ENCODE measurements at places on chromosomes 7 and 10.

DNA sequence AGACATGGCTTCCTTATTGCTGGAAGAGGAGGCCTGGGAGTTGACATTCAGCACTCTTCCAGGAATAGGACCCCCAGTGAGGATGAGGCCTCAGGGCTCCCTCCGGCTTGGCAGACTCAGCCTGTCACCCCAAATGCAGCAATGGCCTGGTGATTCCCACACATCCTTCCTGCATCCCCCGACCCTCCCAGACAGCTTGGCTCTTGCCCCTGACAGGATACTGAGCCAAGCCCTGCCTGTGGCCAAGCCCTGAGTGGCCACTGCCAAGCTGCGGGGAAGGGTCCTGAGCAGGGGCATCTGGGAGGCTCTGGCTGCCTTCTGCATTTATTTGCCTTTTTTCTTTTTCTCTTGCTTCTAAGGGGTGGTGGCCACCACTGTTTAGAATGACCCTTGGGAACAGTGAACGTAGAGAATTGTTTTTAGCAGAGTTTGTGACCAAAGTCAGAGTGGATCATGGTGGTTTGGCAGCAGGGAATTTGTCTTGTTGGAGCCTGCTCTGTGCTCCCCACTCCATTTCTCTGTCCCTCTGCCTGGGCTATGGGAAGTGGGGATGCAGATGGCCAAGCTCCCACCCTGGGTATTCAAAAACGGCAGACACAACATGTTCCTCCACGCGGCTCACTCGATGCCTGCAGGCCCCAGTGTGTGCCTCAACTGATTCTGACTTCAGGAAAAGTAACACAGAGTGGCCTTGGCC, 4.3 kb downstream of the PGAM2 start:
- DNase-seq: no peak

GRCh38 chr7:37420946-37421695, 27.5 kb downstream of the ELMO1 start:
- DNase-seq: no peak

- DNase-seq: no peak
Observed at GRCh38 chr7:137519181-137519691, 175.7 kb upstream of the PTN start.

DNA sequence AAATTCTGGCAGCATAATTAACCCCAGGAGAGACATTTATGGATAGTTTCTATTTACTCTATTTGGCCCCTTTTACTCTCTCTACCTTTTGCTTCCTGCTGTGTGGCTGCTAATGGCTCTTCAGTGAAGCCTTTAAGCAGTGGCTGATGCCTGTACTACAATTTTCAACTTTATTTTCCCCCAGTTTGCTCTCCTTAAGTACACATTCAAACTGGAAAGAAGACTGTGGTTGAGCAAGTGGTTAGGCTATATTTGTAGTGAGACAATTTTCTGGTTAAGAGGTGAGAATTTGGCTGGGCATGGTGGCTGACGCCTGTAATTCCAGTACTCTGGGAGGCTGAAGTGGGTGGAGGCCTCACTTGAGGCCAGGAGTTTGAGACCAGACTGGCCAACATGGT, 8.5 kb upstream of the RSBN1L start:
- DNase-seq: no peak

DNA sequence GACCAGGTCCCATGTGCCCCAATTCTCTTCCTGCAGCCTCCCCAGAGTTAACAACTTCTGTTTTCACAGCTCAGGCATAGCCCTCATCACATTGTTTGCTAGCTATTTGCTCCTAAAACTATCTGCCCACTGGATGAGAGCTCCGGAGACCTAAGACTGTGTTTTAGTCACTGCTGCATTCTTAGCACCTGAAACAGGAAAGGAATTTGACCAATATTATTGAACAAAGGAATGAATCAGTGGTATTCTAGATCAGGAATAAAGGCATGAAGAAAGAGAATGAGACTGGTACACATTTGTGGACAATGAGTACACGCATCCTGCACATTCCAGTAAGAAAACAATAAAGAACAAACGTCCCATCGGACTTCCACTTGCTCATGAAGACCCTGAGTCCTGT, 54.8 kb downstream of the PPP1R17 start:
- DNase-seq: no peak

GRCh38 chr10:32104181-32104580, 48.0 kb upstream of the KIF5B start:
- DNase-seq: no peak

- no peak for DNase-seq
Observed at GRCh38 chr10:64040781-64041180, 519.6 kb downstream of the REEP3 start.

GRCh38 chr10:120530699-120531098, 73.7 kb downstream of the PLPP4 start:
- DNase-seq: no peak

GRCh38 chr7:110209884-110210283, 881.0 kb upstream of the LRRN3 start:
- no peak for DNase-seq

DNA sequence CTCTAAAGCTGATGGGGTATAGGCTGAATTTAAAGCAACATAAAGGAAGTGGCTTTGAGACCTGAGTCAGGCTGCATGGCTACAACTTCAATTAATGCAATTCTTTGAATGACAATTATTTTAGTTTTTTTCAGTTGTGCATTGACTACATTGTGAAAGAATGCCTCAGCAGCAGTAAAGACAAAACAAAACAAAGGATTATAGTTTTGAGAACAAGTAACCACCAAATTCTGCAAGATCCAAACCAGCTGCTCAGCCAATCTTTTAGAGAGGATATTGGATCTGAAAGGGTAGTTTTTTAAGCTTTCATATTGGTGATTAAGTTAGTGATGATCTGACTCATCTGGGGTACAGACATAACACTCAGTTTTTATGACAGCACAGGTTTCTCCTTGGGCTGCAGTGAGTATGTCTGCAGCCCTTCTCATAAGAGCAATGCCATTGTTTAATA, 40.6 kb upstream of the ABCA13 start:
- DNase-seq: no peak

- peak; percentile 10 for DNase-seq
Observed at GRCh38 chr7:75617634-75618234, 121.0 kb downstream of the HIP1 start.

- no peak for DNase-seq
Observed at GRCh38 chr7:47704936-47705335, 123.0 kb upstream of the TNS3 start.

- DNase-seq: no peak
Observed at GRCh38 chr10:131851346-131851745, 49.5 kb upstream of the PPP2R2D start.

DNA sequence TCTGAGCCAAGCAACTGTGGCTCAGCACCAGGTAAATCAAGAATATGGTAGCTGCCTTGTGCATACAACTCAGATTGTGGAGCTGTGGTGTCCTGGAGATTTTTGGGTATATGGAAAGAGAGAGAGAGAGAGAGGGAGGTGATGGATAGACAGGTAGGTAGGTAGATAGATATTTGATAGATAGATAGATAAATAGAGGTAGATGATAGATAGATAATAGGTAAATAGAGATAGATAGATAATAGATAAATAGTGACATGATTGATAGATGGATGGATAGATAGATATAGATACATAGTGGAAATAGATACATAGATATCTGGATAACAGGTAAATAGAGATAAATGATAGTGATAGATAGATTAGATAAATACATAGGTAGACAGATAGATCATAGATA, 206.3 kb downstream of the KLF6 start:
- DNase-seq: no peak

DNA sequence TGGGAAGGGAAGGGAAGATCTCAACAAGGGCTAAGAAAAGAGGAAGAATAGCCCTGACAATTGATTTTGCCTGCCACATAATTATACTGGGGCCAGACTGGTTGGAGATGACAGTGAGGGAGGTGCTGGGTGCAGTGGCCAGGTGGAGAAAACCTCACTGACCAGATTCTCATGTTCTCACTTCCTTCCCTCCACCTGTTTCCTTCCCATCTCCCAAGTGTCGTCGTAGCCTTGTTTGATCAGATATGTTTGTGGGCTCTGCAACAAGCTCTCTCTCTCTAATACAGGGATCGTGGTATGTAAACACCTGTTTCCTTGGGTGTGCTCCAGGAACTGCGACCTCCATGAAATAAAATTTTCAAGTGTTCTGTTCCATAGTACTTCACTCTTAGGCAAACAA, 60.2 kb downstream of the VCL start:
- no peak for DNase-seq

GRCh38 chr7:31437250-31437865, 76.5 kb upstream of the ITPRID1 start:
- no peak for DNase-seq

DNA sequence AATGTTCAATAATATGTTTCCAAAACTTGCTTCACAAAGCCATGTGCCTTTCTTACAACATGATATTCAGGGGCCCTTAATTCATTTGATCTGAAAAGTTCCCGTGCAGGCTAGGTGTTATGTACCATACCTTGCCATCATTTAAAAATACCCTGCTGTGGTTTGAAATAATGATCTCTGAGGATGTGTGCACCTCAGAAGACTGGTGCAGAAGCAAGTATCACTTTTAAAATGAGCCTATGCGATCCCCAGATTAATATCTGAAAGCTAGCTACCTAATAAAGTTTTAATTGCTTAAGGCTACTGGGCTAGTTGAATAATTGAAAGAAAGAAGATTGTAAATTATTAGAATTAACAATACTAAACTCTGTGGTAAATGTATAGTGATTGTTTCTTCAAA, 262.4 kb downstream of the CDK14 start:
- no peak for DNase-seq

DNA sequence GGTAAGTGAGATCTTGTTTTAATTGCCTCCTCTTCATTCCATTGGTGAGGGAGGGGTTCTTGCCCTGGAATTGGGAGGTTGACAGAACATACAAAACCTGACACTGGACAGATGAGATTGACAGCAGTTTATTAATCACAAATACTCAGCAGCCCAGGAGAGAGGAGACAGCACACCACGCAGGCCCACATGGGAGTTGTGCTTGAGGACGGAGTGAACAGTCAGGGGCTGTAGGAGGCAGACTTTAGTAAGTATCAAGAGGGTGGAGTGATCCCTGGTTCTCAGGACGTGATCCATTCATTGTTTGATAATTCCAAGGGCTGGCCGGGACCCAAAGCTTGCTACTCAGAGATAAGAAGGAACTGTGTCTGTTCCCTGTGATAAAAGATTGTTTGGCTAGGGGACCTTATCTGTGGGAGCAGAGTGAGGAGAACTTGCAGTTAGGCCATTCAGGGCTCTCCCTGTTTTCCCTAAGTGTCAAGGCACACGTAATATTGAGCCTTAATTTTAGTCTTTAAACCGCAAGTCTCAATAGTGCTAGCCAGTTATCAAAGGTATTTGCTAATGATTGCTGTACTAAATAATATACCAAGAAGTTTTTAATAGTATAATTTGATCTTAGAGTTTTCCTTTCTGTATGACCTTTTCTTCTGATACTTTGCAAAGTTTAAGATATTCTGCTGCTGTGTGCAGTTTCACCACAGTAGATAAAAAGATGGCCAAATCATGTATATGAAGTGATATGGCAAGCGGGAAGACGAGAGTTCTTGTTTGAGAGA, 14.5 kb downstream of the CAPZA2 start:
- DNase-seq: no peak

DNA sequence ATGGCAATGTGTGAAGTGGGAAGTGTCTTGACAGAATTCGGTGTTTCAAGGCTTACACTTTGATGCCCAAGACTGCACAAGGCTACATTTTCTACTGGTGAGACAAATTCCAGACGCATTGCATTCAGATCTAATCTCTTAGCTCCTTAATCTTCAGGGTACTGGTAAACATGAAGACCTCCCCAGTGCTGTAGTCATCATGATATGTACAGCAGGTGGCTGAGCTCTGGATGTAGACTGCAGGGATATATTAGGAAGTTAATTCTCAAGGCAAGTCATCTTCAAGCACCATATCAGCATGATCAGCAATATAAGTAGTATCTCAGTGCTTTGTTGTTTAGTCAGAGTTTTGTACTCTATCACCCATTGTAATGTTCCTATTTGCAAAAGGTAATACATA, 61.8 kb downstream of the IKZF1 start:
- DNase-seq: no peak

DNA sequence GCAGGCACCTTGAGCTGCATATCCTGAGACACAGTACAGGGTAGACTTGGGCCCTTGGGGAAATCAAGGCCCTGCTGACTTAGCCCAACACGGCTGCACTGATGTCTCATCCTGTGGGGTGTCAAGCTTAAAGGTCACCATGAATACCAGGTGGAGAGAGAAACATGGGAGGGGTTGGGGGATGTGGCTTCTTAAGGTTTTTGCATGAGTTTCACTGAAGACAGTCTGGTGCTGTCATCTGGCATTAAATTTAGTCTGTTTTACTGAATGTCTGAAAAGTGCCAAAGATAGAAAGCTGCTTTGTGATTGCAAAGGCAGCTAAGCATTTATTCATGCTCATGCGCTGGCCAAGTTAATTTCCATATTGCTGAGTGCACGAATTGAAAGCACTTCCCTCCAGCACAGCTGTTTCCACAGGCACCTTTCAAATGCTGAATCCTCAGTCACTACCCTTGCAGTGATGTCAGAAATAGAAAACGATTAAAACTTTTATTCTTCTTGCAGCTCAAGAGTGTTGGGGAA, 102.1 kb downstream of the OSBPL3 start:
- no peak for DNase-seq

DNA sequence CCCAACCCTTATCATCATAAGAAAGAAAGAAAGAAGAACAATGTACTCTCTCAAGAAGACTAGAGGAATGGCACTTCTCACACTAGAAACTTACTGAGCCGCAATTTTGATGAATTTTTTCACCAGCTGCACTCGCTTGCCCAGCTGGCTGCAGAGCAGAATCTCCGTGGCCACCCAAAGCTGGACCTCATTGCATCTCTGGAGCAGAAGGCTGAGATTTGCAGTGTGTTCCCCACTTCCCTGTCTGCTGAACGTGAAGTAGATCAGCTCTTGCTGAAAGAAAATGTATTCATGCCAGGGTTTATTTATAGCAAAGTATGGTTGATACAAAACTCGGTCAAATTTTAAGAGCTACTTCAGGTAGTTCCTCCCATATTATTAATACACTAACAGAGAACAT, 199.3 kb upstream of the CDCA7L start:
- DNase-seq: no peak

DNA sequence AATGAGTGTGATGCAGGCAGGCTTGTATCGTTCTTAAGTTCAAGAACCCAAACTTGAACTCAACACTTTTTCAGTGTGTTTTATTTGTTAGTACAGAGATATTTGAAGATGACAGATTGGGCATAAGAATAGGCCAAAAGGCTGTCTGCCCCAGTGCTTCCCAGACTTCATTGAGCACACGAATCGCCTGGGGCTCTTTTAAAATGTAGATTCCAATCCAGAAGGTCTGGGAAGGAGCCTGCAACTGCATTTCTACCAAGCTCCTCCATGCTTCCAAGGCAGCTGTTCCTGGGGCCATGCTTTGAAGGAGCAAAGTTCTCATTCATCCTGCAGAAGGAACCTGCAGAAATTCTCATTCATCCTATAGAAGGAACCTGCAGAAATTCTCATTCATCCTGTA, 114.5 kb upstream of the INSYN2A start:
- DNase-seq: no peak

- no peak for DNase-seq
Observed at GRCh38 chr7:73515178-73515577, 6.9 kb downstream of the BAZ1B start.

- DNase-seq: no peak
Observed at GRCh38 chr10:70714951-70715350, 42.6 kb downstream of the ADAMTS14 start.

Data from stimulated activated CD4-positive, alpha-beta T cell treated with anti-CD3 and anti-CD28 coated beads, Interleukin-15, amount 100 ng/mL, for 1 hour (primary cell).